ENCODE measurements at places on chromosomes 5 and 9. TPM values are rescaled to one million over a fixed set of nuclear protein-coding genes. Genes with fewer than 3 reads are reported as not detected.

SLCO6A1 gene
- 0.41 TPM for total RNA-seq

CTNND2 gene
- 74.2 TPM for total RNA-seq

DNA sequence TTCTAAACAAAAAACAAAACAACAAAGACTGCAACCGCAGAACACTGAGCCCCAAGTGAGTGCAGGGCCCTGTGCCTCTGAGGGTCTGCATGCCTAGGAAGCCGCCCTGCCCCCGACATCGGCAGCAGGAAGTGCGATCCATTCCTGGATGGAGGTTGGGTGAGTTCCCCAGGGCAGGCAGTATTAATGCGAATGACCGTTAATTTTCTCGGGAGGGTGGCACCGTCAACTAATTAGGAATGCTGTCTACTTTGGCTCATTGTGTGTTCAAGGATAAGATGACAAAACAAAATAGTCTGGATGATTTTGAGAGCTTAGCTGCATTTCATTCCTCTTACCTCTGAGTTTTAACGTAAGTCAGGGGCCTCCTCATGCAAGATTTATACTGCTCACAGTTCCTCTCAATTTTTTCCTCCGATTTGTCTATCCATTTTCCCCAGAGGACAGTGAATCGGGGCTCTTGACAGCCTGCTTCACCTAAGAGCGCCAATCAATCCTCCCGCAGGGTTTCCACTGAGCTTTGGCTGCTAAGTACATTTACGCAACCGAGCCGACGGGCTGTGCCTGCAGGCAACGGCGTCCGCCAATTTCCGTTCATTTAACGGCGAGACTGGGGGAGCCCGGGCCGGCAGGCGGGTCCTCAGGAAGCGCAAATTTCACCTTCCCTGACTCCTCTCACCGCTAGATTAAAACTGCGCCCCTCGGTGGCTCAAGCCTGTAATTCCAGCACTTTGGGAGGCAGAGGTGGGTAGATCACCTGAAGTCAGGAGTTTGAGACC lies 2.9 kb upstream of the NXNL2 start:
- DNase-seq = no peak

DNA sequence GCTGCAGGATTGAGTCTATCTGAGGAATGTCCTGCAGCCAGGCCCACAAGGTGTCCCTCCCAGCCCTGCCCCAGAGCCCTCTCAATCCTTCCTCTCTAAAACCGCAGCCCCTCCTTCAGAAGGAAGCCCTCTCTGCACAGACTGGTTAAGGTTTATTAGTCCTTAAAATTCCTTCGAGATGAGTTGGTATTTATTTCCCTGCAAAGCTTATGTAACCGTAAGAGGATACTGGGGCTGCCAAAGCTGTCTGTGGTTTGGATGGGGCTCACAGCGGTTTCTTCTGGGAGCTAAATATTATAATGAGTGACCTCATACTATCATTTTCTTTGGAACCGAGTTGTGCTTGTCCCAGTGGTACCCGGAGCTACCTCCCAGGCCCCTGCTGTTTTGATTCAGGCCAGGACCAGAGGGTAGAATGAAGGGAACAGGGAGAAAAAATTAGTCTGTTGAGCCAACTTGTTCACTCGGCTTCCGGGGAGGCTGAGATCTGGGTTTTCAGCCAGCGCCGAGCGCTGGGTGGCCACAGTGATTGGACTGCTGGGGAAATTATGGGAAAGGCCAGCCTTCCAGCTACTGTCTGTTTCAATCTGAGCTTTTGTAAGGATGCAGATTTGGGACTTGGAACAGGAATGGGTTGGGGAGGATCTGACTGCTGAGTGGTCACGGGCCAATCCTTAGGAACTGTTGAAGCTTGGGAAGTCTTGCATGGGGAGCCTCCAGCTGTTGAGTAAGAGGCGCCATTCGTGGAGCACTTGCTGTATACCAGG lies 107.5 kb downstream of the NDFIP1 start:
- no peak for DNase-seq

DNA sequence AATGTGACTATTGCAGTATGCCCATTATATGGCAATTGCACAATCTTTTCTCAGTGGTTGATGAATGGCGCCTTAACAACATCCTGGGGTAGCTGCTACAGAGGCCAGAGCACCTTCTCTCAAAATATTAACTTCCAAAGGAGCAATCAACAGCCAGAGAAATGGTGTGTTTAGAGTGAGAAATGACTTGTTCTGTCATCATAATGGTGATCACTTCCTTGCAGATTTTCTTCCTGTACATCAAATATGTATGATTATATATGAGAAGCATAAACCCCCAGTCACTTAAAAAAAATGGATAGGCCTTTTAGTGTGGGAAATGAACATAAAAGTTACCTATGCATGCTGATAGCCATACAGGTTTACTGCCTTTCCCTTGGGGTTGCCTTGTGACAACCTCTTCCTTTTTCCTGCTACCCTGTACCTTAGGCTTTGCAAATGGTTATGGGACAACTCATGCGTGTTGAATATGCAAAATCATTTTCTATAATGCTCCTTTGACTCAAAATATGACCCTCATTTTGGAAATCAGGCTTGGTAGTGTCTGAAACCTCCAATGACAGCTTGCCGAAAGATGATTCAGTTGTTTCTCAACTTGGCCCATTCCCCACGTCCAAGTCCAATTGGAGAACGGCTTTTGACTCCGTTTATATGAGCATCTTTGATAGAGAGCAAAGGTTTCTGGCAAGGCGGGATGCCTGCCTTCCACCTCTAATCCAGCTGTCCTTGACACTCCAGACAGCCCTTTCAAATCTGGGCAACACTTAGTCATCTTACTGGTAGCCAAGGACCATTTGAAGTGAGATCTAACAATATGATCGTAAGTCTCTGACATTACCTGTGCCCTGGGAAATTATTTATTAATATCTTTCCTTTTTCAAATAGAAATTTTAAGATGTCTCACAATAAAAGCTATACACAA lies 69.3 kb downstream of the SLC1A1 start:
- no peak for DNase-seq

DNA sequence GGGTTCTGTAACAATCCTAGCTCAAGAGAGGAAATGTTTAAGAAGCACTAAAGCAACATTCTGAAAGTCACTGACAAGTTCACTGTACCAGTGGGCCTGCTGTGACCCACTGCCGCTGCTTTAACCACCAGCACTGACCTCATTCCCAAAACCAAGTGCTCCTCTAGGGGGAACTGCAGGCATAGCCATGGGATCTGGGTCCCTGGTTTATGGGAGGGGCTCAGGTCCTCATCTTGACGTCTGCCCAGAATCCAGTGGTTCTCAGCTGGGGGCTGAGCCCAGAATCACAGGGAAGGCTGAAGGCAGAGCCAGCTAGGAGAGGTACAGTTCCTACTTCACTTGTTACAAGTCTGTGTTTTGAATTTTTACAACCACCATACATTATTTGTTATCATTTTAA lies 36.1 kb upstream of the SLC2A8 start:
- DNase-seq = no peak
